ENCODE measurements at places on chromosomes 1 and 21. TPM values are rescaled to one million over a fixed set of nuclear protein-coding genes. Genes with fewer than 3 reads are reported as not detected.

The NUF2 gene
- total RNA-seq, result 1.0 TPM

The FAM177B gene
- total RNA-seq, result 11.6 TPM

The KIF17 gene
- total RNA-seq, result 0.63 TPM

The LRRC3 gene
- total RNA-seq, result 2.7 TPM

The PCSK9 gene
- total RNA-seq, result 9.2 TPM

The C1QC gene
- 44.3 TPM for total RNA-seq

The TMEM82 gene
- 16.8 TPM for total RNA-seq

The CELA2A gene
- not detected for total RNA-seq

The S100A1 gene
- 5.6 TPM for total RNA-seq

The DNALI1 gene
- total RNA-seq, result 9.1 TPM

The PLPPR4 gene
- total RNA-seq, result 1.2 TPM

The B3GALT2 gene
- total RNA-seq, result 1.5 TPM

The HFM1 gene
- 1.2 TPM for total RNA-seq

DNA sequence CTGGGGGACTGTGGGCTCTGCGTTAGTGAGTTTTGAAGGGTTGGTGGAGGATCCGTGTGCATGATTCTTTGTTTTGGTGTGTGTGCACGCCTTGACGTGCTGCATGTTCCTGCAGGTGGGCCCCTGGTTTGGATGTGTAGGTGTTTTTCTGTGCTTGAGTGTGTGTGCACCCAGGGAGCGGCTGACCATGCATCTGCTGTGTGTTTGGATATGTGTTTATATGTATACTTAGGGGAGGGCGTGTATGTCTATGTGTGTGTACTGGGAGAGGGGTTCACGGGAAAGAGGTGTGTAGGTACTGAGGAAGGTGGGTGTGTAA lies 1.1 kb downstream of the VANGL2 start:
- peak; percentile 37 for DNase-seq

DNA sequence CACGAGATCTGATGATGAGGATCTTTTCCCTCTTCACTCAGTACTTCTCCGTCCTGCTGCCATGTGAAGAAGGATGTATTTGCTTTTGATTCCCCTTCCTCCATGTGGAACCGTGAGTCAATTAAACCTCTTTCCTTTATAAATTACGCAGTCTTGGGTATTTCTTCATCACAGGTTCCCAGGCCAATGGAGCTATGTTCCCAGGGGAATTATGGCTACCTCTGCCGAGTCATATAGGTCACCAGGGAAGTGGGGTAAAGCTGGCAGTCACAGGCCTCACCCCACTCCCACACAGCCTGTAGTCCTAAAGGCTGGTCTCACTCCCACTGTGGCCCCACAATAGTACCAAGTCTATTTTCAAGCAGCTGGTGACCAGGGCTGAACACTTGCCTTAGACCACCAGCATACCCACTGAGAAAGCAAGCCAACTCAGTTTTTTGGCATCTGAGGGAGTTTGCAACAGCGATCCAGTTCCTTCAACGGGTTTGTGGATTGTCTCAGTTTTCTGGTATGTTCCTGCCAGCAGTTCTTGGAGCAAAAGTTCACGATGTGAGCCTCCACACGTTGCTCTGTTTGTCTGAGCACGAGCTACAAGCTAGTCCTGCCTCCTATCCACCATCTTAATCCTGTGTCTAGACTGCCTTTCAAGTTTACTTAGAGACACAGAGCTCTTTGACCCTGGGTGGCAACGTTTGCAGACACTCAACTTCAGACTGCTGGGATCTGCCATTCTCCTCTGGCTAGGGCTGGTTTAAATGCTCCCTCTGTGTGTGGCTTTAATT lies 104.5 kb downstream of the CENPF start:
- DNase-seq, result no peak

GRCh38 chr1:168321945-168322344 lies 41.3 kb downstream of the TBX19 start:
- DNase-seq, result no peak

DNA sequence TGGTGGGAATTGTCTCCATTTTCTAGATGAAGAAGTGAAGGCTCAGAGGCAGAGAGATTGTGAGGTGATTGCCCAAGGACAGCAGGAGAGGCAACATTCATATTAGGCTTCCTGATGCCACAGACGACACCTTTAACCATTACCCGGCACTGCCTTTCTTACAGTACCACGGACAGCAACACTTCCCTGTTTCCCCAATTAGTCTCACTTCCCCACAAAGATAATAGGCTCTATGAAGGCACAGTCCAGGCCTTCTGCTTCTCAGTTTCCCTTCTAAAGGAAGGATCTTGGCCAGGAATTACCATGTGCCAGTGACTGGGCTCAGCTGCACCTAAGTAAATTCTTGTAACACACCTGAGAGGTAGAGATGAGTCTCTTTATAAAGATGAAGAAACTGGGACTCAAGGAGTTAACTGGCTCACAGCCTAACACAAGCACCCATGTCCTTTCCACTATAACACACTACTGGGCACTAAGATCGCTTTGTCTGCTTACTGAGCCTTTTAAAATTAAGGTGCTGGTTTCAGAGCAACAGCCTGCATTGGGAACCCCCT lies 9.6 kb downstream of the IGSF9 start:
- DNase-seq, result no peak

- DNase-seq, result no peak
Observed at GRCh38 chr1:46184920-46185658, 8.8 kb upstream of the P3R3URF start.

- no peak for DNase-seq
Observed at GRCh38 chr21:33434770-33435360, 31.7 kb downstream of the IFNGR2 start.

DNA sequence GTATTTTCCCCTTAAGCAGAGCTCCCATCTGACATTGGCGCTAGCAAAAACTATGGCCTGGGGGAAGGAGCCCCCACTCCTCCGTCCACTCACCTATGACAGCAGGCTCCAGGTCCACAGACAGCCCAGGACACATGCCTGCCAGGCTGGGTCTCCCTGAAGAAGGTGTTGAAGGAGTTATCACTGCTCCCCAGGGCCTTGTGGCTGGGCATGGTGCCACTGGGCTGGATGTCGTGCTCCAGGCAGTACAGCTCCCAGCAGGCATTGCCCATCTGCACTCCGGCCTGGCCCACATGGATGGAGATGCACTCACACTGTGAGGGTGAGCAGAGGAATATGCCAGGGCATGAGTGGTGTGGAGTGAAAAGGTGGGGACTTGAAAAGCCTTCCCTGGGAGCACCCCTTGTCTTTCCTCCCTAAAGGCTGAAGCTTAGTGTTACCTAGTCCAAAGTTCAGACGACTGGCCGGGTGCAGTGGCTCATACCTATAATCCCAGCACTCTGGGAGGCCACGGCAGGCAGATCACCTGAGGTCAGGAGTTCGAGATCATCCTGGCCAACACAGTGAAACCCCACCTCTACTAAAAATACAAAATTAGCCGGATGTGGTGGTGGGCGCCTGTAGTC lies 30.0 kb downstream of the RABIF start:
- DNase-seq, result no peak

- DNase-seq, result no peak
Observed at GRCh38 chr1:71413441-71414175, 332.8 kb upstream of the ZRANB2 start.

DNA sequence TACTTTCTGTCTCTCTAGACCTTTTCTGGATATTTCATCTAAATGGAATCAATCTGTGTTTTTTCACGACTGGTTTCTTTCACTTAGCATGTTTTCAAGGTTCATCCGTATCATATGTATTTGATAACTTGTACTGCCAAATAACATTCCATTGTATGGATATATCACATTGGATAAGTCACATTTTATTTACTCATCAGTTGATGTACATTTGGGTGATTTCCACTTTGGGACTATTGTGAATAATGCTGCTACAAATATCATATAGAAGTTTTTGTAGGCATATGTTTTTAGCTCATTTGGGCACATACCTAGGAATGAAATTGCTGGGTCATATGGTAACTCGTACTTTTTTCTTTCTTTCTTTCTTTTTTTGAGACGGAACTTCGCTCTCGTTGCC lies 6.7 kb downstream of the HMGN2 start:
- no peak for DNase-seq

GRCh38 chr21:19704832-19705231 lies 1293.4 kb upstream of the NCAM2 start:
- DNase-seq, result no peak

DNA sequence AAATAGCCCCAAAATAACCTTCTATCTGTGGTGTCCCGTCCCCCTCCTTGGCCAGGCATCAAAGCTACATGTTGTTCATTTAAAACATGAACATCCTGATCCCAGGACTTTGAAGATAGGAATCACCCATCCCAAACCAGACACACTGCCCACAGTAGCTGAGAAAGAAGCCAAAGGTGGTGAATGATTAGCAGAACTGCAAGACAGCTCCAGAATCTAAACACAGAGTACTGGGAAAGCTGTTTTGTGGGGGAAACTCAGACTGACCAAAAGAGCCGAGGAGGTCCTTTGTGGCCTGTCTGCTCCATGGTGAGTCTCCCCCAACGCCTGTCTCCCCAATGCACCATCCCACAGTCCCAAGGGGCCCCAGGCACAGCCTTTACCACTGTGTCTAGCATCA lies 7.3 kb upstream of the TEDDM1 start:
- DNase-seq, result no peak

DNA sequence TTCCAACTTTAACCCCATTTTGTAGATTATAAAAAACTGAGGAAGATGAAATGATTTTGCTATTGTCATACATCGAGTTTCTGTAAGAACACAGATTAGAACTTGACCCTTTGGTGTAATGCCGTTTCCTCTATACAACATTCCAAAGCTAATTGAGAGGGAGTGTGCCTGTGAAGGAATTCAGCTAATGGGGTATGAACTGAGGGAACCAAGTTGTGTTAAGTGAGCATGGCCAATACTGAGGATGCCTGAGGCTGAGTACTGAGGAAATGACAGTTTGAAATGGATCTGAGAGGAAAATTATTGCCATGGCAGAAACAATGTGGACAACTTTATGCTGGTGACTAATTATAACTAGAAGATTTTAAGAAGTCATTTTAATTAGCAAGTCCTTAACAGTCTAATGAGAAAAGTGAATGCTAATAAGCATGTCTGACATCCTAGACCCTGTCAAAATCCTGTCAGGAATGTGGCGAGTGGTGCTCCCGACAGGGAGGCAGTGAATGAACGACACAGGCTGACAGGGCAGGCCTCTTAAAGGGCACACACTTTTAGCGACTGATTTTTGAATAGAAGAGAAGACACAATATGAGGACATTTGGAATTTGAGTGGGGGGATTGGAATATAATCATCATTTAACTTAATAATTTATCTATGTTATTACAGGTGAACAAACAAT lies 262.5 kb downstream of the HLX start:
- DNase-seq, result no peak

DNA sequence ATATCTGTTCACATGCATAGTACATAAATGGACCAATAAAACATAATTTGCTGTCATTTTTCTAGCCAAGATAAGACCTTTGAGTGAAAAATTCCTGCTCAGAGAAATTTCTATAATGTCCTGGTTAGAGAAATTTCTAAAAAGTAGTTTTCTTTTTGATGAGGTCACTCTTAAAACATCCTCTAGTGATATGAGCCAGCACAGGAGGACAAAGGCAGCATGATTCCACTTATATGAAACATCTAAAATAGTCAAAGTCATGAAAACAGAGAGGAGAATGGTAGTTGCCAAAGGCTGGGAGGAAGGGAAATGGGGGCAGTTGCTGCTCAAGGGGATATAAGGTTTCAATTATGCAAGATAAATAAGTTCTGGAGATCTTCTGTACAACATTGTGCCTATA lies 239.4 kb downstream of the BACH1 start:
- no peak for DNase-seq

- DNase-seq, result no peak
Observed at GRCh38 chr1:210700511-210700910, 371.8 kb downstream of the HHAT start.

DNA sequence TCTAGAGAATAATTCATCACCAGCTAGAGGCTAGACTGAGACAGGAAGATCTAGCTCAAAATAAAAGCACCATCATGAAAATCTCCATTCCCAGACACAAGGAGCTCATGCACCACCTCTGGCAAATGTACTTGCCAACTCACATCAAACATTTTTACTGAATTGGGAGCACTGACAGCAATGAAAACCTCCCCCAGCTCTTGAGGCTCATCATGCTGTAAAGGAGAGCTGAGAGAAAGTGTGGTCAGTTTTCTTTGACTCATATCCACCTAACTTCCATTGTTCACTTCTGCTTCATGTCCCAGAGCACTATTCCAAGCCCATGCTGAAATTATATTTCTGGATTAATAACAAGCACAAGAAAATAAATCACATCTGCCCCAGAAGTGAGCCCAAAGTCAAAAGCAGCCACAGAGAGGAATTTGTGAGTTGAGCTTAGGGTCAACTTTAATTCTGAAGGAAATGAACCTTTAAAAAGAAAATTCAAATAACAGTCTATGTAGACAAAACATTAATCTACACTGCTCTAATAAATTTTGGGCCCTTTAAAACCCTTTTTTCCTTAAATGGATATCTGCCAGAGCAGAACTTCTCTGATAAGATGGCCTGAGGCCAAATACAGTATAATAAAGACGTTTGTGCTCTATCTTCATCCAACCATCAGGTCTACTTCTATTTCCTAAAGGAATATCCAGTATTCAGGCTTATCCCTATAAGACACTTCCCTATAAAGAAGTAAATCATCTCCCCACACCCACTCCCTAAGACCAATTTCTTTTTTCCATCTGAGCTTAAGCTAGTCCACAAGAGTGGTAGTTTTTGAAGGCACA lies 85.9 kb upstream of the ADAM30 start:
- DNase-seq, result no peak

DNA sequence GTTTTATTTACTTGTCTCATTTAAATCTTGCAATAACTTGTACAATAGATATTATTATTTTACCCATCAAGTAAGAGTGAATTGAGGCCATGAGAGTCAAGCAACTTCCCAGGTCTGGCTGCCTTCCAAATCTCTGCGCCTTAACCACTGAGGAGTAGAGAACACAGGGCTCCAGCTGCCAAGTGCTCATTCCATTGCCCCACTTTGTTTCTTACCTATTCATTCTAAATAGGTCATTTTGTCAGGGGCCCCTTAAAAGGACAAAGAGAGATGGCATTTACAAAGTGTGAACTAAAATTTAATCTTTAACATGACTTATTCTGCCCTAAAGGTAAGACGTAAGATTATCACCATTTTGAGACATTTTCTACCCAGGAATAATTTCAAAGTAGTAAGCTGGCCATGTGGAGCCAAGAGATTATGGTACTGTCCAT lies 3.5 kb downstream of the PPP1R15B start:
- DNase-seq, result peak; percentile 81

DNA sequence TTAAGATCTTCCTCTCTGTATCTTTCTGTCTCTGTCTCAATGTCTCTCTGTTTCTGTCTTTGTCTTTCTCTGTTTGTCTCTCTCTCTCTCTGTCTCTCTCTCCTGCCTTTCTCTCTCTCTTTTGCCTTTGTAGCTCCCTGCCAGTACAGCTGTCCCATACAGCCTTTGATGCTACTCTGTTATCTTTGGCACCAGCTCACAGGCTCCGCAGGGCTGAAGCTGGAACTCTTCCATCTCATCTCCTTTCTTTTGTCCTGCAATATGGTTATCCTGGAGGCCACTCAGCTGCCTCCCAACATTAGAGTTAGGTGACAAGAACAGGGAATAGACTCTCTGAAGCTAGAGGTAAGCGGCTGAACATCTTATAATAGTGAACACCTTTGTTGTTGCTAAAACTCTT lies 354.3 kb upstream of the NEGR1 start:
- DNase-seq, result no peak
